GM23338 (cell line): ENCODE measurements at places on chromosomes 2 and 18.

DNA sequence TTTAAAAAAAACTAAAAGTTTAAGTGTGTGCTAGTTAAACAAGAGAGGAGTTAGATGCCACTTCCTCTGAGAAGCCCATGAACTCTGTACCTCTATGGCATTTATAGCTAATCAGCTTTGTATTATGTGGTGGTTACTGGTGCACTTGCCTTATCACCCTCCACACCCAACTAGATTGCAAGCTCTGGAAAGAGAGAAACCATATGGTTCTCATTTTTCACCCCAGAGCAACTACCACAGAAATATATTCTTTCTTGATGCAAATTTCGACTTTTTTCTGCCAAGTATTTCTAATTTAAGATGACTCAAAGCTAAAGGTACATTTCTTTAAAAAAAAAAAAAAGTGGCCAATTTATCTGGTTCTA, 24.2 kb downstream of the RAPH1 start:
- DNase-seq: no peak

- peak; percentile 11 for DNase-seq
These were observed 78.2 kb upstream of the DAPL1 start for GRCh38 chr2:158716921-158717320.

- DNase-seq: no peak
These were observed 3.0 kb downstream of the CLEC4F start for GRCh38 chr2:70817284-70817954.

DNA sequence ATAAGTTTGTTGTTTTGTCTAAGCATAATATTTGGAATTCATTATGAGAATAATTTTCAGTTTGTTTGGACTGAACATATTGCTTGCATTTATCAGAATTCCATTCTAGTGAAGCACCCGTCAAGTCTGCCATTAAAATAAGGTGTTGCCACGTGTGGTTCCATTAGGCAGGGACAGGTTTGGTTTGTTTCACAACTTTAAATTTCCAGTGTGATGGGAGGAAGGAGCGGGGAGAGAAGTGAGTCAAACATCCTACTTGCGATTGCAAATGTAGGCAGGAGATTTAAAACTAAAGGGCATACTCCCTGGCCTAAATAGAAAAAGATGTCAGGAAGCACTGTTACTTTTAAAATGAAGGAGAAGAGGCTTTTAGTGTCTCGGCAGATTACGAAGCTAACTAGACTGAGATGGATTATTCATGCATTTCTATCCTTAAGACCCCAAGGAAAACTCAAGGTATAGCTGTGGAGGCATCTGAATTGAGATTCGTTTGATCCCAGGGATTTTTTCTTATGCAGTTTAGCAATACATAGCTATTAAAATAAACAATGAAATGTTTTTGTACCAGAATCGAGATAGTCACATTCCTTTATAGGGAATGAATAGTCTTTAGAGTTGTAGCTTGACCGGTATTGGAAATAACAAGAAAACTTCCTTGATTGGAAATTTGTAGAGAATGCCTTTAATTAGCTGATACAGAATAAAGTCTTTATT, 19.8 kb downstream of the GRHL1 start:
- no peak for DNase-seq
